ENCODE measurements at places on chromosomes 13 and 19. TPM values are rescaled to one million over a fixed set of nuclear protein-coding genes. Genes with fewer than 3 reads are reported as not detected.

DNA sequence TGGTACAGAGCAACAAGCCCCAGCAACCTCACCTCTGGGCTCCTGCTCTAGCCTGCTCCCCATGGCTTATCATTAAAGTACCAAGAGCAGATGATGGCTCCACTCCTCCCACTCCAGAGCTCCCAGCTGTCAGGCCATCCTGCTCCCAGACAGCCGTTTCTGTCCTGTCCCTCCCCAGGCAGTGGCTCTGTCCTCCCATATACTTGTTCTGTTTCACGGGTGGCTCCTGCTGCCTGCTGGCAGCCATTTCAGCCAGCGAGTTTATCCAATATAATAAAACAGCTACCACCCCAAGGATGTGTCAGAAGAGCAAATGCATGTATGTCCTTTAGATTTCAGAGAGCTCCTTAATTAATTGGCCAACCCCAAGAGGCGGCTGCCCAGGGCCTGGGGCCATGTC, 79.4 kb upstream of the VSTM2B start:
- H3K4me1 ChIP-seq = no peaks in the 10 kb centered on the region
- no peak overlapping the region for H3K27ac ChIP-seq
- no peaks in the 10 kb centered on the region for H3K36me3 ChIP-seq
- DNase-seq = no peak
- H3K27me3 ChIP-seq = peaks cover 36% of the 10 kb centered on the region
- no peak overlapping the region for H3K4me3 ChIP-seq

- no peak for DNase-seq
- no peaks in the 10 kb centered on the region for H3K27me3 ChIP-seq
- no peak overlapping the region for H3K27ac ChIP-seq
- H3K36me3 ChIP-seq = no peaks in the 10 kb centered on the region
Observed at GRCh38 chr13:59677966-59678814, 485.5 kb downstream of the DIAPH3 start.

GRCh38 chr13:78618411-78618810, 15.1 kb upstream of the POU4F1 start:
- no peak overlapping the region for H3K27ac ChIP-seq
- H3K36me3 ChIP-seq = peaks cover 16% of the 10 kb centered on the region
- peaks cover 2% of the 10 kb centered on the region for H3K4me1 ChIP-seq
- no peak overlapping the region for H3K4me3 ChIP-seq
- no peaks in the 10 kb centered on the region for H3K27me3 ChIP-seq
- no peak for DNase-seq

- no peak overlapping the region for H3K27ac ChIP-seq
- peaks cover 13% of the 10 kb centered on the region for H3K36me3 ChIP-seq
- no peak overlapping the region for H3K4me3 ChIP-seq
- peaks cover 55% of the 10 kb centered on the region for H3K27me3 ChIP-seq
- peaks cover 19% of the 10 kb centered on the region for H3K4me1 ChIP-seq
Observed at GRCh38 chr19:35560677-35561076, 2.8 kb downstream of the ATP4A start.

DNA sequence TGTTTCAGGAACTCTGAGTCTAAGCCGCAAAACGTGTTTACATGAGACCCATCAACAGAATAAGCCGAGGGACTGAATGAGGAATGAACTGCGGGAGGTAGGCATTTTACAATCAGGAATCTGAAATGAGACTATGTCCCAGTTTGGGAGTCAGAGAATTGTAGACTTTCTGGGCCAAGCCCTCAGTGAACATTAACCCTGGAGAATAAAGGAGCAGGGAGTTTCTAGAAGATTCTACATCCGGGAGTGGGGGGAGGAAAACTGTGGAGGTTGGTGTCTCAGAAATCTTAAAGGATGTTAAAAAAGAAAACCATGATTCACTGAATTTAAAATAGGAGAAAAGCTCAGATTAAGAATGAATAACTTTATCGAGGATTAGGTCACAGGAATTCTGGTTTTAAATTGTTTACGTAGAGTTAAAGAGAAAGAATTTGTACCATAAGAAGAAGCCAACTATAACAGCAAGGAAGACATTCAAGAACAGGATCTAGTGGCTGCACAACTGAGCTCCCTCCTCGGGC, 18.5 kb downstream of the RFX2 start:
- no peaks in the 10 kb centered on the region for H3K36me3 ChIP-seq
- peak overlapping the region; percentile 41 for H3K27ac ChIP-seq
- no peak overlapping the region for H3K4me3 ChIP-seq
- H3K27me3 ChIP-seq = no peaks in the 10 kb centered on the region
- H3K4me1 ChIP-seq = peaks cover 29% of the 10 kb centered on the region

DNA sequence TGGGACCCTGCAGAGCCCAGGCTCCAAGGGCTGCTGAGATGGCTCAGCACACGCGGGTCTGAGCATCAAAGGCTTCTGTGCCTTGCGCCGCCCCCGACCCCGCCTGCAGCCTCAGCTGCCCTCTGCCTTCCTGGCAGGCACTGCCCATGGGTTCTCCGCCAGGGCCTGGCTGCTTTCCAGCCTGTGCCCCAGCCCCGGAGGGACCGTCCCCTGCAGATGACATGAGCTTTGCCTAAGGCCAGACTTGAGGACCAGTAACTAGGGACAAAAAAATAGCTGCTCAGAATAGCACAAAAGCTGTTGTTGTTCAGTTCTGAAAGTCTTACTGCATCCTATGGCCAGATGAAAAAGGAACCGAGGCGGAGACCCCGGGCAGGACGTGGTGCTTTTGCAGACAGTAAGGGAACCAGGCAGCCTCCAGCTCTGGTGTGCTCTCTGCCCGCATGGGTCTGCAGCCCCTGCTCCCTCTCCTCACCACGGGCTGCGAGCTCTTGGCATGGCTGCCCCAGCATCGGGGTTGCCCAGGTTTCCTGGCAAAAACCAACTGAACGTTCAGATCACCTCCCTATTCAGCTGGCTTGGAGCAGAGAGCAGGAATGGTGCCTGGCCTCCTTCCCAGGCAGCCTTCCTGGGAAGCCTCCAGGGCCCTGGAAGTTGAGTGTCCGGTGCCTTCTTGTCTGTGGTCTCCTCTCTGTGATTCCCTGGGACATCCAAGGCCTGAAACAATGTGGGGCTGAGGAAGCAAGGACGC, 12.5 kb upstream of the CFAP97D2 start:
- H3K27ac ChIP-seq = peak overlapping the region; percentile 47
- no peak for DNase-seq
- peaks cover 36% of the 10 kb centered on the region for H3K4me1 ChIP-seq
- H3K36me3 ChIP-seq = no peaks in the 10 kb centered on the region

DNA sequence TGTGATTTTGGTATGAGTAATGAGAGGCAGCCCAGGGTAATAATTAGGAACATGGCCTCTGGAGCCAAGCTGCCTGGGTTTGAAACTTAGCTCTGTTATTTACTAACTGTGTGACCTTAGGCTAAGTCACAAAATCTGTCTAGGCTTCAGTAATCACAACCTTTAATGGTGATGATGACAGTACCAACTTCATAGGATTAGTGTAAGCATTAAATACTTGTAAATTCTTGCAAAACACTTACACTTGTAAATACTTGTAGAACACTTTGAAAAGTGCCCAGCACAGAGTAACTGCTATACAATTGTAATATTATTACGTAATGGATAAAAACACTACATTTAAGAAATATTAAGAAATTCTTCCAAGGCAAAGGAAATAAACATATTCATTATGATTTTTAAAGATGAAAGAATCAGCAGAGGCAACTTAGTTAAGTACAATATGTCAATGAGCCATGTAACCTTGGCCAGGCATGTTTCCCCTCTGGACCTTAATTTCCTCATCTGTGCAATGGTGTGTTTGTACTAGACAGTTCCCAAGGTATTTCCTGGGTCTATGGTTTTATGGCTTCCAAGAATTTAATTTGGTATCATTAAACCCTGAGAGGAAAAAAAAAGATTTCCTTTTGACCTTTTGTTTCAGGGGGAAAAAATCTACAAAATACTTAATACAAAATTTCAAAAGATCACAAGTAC, 628.5 kb upstream of the KLHL1 start:
- H3K27ac ChIP-seq = no peak overlapping the region
- H3K4me1 ChIP-seq = no peaks in the 10 kb centered on the region
- no peaks in the 10 kb centered on the region for H3K27me3 ChIP-seq
- H3K4me3 ChIP-seq = no peak overlapping the region
- H3K36me3 ChIP-seq = no peaks in the 10 kb centered on the region

- H3K36me3 ChIP-seq = peaks cover 3% of the 10 kb centered on the region
- peak overlapping the region; percentile 96 for H3K27ac ChIP-seq
Observed at GRCh38 chr13:48000559-48001113, 437 bp downstream of the SUCLA2 start.

- H3K27me3 ChIP-seq = peaks cover 9% of the 10 kb centered on the region
- H3K27ac ChIP-seq = no peak overlapping the region
- no peaks in the 10 kb centered on the region for H3K4me1 ChIP-seq
- H3K36me3 ChIP-seq = no peaks in the 10 kb centered on the region
- no peak for DNase-seq
Observed at GRCh38 chr19:49968279-49968922, 7.4 kb upstream of the SIGLEC11 start.

DNA sequence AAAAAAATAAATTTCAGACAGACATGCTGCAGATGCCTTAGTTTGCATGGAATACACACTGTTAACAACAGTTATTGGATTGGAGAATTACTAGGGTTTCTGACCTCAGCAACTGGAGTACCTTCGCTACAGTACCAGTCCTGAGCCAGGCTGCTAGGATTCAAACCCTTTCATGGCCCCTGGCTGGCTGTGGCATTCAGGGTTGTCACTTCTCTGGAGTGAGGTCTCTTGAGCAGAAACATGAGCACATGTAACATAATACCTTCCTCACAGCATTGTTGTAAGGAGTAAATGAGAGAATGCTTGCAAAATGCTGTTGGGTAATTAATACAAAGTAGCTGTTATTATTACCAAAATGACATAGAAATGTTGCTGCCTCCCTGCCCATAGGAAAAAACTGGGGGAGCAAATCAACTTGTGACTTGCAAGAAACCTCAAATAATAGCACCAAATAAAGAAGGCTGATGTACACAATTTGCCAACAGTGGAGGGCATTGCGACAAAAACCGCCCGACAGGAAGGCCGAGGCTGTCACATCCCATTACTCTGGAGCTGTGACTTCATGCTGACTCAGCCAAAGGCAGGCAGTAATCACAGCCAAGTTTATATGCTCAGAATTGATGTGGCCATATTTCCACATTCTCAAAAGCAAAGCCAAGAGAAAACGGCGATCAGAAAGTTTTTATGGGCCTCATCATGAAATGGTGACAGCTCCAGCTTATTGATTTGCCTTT, 100.4 kb downstream of the RFC3 start:
- no peaks in the 10 kb centered on the region for H3K4me1 ChIP-seq
- no peak overlapping the region for H3K27ac ChIP-seq
- DNase-seq = no peak
- no peak overlapping the region for H3K4me3 ChIP-seq

The PET100 gene
- total RNA-seq = 109 TPM

The ZFR2 gene
- total RNA-seq = 1.3 TPM

The PEX11G gene
- not detected for total RNA-seq

DNA sequence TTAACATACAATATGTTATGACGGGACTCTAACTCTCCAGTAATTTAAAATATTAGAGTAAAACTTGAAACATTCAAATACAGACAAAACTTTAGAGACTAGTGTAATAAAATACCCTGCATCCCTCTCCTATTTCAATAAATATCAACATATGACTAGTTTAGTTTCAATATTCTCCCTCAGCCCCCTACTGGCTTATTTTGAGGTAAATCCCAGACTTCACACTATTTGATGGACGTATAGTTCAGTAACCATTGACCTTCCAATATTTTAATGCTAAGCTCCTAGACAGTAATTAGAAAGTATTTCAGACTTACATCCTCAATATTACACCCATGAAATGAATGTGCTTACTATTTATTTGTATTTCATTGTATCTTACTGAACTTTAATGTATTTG, 180.7 kb upstream of the STARD13 start:
- no peak overlapping the region for H3K27ac ChIP-seq
- H3K4me3 ChIP-seq = no peak overlapping the region
- H3K27me3 ChIP-seq = peaks cover 15% of the 10 kb centered on the region
- H3K4me1 ChIP-seq = no peaks in the 10 kb centered on the region

GRCh38 chr13:65881561-65882155, 1348.5 kb downstream of the PCDH9 start:
- DNase-seq = no peak
- no peak overlapping the region for H3K4me3 ChIP-seq
- H3K27me3 ChIP-seq = no peaks in the 10 kb centered on the region
- no peaks in the 10 kb centered on the region for H3K36me3 ChIP-seq
- H3K27ac ChIP-seq = no peak overlapping the region
